ENCODE measurements at places on chromosomes 3 and 15.

DNA sequence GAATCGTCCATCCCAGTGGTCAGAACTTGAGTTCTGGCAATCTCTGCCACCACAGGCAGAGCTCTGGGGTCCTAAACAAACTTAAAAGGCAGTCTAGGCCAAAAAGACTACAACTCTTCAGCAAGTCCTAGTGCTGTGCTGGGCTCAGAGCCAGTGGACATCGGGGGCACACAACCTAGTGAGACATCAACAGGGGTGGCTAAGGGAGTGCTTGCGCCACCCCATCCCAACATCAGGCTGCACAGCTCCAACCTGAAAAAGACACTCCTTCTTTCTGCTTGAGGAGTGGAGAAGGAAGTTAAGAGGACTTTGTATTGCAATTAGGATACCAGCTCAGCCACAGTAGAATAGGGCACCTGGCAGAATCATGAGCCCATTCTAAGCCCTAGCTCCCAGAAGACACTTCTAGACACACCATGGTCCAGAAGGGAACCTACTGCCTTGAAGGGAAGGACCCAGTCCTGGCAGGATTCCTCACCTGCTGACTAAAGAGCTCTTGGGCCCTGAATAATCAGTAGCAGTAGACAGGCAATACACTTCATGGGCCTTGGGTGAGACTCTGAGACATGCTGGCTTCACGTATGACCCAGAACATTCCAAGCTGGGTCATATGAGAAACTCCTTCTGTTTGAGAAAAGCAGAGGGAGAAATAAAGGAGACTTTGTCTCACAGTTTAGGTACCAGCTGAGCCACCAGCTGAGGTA, 72.0 kb downstream of the TFDP2 start:
- no peak for DNase-seq

DNA sequence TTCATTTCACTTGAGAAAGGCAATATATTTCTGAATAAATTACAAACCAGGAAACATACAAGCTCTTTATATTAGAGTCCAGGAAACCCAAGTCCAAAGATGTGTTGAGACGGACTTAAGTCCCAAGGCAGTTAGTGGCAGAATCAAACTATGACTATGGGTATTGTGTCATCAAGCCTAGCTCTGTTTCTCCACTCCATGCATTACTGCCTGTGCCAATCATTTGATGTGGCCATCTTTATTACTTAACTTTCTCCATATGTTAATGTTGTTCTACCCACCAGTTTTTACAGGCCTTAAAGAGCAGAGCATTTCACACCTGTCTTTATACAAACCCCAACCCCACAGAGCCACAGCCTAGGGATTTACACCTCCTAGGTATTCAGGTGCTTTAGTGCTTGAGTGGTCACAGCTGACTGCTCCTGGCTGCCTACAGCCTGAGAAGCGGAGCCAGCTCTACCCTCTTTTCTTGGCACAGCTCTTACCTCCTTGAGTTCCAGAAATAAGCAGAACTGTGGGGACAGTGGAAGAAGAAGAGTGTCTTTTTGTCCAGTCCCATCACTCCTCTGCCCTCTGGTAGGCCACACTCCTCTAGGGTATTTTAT, 92.1 kb downstream of the DTWD1 start:
- no peak for DNase-seq

DNA sequence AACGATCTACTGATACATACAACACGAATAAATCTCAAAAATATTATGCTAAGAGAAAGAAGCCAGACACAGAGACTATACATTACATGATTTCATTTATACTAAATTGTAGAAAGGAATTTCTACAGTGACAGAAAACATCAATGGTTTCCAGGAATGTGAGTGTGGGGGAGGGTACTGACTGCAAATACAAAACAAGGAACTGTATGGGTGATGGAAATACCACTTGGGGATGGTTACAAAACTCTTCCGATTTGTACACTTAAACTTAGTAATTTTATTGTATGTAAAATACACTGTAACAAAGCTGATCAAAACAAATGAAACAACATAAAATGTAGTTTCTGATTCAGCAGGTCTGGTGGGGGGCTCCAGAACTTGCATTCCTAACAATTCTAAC, 45.8 kb upstream of the IP6K2 start:
- DNase-seq: no peak

- no peak for DNase-seq
Observed at GRCh38 chr3:111714305-111714704, 119.2 kb upstream of the ZBED2 start.

DNA sequence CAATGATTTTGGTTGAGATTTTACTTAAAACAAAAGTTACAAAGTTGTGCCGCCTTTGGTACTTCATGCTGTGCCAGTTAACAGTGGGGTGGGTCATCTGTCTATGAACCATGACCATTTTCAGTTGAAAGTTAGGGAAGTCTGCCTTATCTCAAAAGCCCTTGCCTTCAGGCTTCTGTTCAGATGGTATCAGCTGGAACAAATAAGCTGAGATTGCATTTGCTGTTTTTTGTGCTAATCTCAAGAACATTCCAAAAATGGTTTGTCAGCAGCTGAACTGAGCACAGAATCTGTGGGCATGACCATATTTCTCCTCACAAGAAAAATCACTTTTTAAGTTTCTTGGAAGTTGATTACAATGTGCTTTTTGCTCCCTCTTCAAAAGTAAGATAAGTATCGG, 142.3 kb downstream of the IL5RA start:
- DNase-seq: no peak

GRCh38 chr15:26698555-26698954, 74.3 kb downstream of the GABRB3 start:
- DNase-seq: no peak

- DNase-seq: no peak
Observed at GRCh38 chr3:85054579-85054978, 95.8 kb downstream of the CADM2 start.

DNA sequence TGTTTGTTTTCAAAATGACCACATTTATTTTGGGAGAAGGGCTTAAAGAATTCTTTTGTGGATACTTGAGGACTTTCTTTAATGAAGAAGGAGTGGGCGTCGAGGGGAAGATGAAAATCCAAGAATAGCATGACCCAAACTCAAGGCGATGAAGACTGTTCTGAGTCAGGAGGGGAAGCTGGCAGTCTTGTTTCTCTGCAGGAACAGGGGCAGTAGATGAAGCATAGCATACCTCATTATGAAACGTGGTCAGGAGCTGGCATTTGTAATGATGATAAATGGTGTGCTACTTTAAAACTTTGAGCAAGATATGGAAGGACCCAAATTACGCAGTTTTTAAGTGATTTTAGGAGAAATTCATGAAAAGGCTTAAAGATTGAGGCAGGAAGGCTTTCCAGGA, 549.0 kb downstream of the IGSF11 start:
- DNase-seq: no peak

DNA sequence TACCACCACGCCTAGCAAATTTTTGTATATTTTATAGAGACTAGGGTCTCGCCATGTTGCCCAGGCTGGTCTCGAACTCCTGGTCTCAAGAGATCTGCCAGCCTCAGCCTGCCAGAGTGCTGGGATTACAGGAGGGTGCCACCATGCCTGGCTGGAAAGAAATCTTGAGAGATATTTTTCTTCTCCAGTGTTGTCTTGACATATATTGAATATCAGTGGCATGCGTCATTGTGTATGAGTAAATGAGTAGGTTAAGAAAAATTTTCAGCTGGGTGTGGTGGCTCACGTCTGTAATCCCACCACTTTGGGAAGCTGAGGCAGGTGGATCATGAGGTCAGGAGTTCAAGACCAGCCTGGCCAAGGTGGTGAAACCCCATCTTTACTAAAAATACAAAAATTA, 3.5 kb upstream of the PIF1 start:
- DNase-seq: no peak

GRCh38 chr3:100185847-100186246, 71.5 kb upstream of the FILIP1L start:
- no peak for DNase-seq

DNA sequence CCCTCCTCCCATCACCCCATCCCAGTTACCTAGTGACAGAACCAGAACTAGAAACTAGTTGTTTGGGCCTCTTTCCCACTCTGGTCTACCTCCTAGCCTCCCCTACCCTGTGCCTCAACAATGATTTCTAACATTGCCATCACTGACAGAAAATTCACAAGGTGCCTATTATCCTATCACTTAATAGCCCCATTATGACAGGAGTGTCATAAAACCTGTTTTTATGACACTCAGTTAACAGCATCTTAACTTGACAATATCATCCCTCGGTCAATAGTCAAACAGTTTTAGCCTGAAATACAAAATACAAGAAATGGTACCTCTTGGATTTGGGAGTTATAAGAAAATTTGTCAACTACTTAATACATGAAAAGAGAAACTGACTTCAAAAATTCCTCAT, 46.5 kb downstream of the ULK4 start:
- DNase-seq: no peak

- DNase-seq: no peak
Observed at GRCh38 chr3:170344971-170345370, 12.5 kb upstream of the SKIL start.

DNA sequence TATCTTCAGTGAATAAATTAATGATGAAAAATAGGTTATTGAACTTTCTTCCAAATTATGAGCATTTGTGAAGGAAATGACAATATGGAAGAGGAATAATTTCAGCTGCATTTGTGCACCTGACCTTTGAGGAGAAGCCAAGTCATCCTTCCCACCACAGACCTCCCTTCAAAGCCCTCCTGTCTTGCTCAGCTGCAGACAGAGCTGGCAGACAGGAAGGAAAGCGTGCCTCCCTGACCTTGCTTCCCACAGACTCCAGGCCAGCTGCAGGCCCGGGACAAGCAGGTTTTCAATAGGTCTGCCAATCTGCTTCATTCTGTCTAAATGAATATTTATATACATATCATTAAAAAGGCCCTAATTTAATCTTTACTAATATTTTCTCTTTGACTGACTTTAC, 152.9 kb upstream of the RBMS3 start:
- no peak for DNase-seq

DNA sequence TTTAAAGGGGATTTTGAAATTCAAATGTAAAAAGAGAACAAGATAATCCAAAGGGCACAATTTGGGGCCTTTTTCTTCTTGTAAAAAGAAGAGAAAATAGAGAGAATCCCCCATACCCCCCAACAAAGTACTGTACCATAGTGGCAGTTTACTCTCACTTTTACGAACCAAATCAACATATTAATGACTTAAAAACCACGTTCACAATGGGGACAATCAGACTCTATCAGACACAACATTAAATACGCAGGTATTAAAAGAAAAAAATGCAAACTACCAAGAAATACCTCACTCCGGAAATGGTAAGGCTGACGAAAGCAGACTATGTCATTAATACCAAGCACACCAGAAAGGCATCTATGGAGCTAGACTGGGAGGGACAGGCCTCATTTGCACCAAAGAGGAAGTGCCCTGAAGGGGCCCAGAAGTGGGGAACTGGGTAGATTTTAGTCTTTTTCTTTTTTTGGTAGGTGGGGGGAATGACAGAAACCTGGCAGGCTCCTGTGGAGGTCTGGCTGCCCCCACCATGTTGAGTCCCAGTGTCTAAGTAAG, 134.3 kb downstream of the TIGIT start:
- no peak for DNase-seq

DNA sequence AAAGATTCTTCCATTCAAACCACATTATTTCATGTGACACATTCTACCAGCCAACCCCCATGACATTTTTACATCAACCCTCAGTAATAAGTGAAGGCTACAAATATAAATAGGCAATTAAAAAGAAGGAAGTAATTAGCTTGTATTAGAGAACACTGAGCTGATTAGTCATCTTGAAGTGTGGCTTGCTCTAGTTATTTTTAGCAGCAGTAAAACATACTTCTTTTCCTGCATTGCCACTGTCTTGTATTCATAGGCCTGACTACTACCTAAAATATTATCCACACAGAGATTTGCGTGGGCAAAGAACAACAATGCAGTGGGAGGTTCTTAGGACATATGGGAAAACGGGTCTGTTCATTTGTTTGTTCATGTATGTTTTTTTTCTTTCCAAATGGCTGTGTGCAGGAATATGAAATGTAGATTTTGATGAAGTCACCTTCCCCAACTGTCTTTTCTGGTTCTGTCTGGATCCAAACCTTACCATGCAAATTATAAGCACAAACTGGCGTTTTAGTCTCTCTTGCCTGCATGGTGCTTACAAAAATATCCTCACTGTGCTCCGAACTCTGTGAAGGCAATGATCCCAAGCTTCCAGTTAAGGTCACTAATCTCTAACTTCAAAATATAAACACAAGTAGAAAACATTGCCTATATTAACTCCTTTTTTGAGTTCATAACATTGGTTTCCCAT, 31.5 kb upstream of the TM4SF4 start:
- DNase-seq: no peak

GRCh38 chr15:90334304-90334731, 17.8 kb upstream of the ZNF774 start:
- no peak for DNase-seq

- no peak for DNase-seq
Observed at GRCh38 chr3:45199837-45200648, 26.0 kb downstream of the TMEM158 start.

- DNase-seq: no peak
Observed at GRCh38 chr3:181913254-181913653, 201.5 kb downstream of the SOX2 start.

GRCh38 chr3:161852744-161853143, 356.1 kb downstream of the OTOL1 start:
- DNase-seq: no peak

DNA sequence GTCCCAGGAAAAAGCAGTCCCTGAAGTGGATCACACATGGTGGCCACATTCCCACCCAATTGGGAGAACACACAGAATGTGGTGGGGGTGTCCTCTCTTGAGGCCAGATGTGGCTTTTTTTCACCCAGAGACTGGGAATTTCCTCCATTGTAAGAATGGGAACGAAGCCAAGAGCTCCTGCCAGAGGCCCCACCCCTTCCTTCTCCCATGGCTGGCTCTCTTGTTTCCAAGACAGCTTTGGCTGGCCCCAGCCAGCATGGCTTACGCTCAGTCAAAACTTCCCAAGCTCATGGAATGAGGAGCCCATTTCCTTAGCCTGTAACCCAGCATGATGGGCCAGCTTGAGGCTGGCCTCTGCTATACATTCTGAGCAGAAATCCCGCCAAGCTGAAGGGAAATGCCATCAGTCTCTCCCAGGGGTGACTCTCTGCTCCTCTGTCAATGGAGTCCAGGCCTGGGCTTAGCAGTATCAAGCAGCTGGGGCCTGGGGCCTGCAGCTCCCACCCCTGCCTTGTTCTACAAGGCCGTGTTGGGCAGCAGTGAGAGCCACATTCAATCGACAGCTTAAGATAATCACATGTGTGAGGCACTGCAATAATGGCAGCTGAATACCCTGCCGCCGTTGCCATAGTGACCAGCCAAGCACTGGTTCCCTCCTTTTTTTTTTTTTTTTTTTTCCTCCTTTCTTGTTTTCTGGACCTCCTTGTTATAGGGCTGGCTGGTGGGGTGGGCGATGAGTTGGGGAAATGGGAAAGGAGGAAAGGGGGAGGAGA, 142.4 kb downstream of the EPHB1 start:
- DNase-seq: no peak

GRCh38 chr15:55168350-55168974, 28.3 kb downstream of the RSL24D1 start:
- peak; percentile 71 for DNase-seq

- no peak for DNase-seq
Observed at GRCh38 chr3:16516695-16517481, 3.4 kb upstream of the RFTN1 start.

Data from stimulated activated CD4-positive, alpha-beta T cell treated with anti-CD3 and anti-CD28 coated beads, Interleukin-2, amount 100 ng/mL, for 24 hours (primary cell).